Osteoblast (primary cell): ENCODE measurements at places on chromosomes 12 and 14. TPM values are rescaled to one million over a fixed set of nuclear protein-coding genes. Genes with fewer than 3 reads are reported as not detected.

DNA sequence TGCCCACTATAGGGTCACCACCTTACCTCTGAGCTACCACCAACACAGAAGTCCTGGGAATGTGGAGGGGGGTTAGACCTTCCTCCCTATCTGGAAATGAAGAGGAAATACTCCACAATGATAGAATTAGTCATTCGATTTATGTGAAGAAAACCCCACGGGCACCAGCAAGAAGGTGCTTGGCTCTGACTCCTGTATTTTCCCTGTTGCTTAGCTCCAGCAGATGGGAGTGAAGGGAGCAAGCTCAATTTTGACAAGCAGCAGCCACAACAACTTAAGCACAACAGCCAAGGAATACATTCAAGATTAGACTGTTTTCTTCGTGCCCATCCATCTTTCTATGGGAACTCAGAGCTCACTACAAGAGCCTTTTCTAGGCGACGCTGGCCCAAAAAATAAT lies 191.7 kb downstream of the SPTSSA start:
- DNase-seq = no peak

- no peak for DNase-seq
Measured at GRCh38 chr12:94405413-94406116, 54.1 kb downstream of the CEP83 start.

GRCh38 chr12:52223406-52224039 lies 9.5 kb upstream of the KRT7 start:
- peak; percentile 43 for DNase-seq

GRCh38 chr12:43208627-43209026 lies 343.4 kb downstream of the ADAMTS20 start:
- DNase-seq = peak; percentile 66

DNA sequence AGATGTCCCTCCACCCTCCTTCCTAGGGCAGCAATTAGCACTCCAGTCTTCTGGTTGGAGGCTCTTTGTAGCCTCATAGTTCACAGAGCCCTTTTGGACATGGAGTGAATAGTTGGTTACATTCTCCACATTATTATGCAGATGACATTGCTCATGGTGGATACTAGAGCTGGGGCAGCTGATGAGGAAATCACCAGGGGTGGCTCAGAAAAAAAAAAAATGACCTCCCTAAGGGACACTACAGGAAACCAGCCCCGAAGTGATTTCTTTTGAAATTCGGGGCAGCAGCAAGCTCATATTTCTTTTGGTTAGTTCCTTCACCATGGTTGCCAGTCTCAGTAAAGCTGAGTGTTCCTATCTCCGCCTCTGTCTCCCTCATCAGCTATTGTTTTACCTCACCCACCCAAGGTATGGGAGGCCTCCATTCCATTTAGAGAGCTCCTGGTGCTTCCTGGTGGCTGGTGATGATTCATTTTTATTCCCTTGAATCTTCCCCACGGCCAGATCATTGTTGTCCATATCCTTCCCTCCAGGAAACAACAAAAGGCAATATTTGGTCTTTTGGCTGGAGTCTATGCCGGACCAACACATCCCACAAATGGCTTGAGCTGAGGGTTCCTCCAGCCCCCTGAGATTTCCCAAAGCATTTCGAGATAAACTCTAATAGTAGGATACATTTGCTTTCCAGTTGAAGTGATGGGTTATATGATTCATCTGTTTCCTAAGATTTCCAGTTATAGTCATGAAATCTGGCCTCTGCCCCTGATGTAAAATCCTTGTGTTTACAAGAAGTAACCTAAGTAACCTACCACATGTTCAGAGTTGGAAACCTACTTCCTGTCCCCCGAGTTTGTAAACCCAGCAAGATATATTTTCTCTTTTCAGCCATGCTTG lies 56.2 kb upstream of the NID2 start:
- peak; percentile 95 for DNase-seq

GRCh38 chr12:50686976-50687375 lies 76.9 kb upstream of the ATF1 start:
- no peak for DNase-seq

GRCh38 chr12:60501124-60501729 lies 905.4 kb downstream of the SLC16A7 start:
- no peak for DNase-seq

GRCh38 chr14:60094306-60094897 lies 2.7 kb downstream of the PCNX4 start:
- DNase-seq = no peak

- DNase-seq = no peak
Measured at GRCh38 chr12:47033789-47034555, 45.4 kb upstream of the PCED1B start.

GRCh38 chr12:131121705-131122405 lies 168.1 kb downstream of the ADGRD1 start:
- peak; percentile 37 for DNase-seq

GRCh38 chr14:23539248-23540140 lies 12.1 kb downstream of the ZFHX2 start:
- DNase-seq = peak; percentile 90

- no peak for DNase-seq
Measured at GRCh38 chr14:75168586-75169335, 7.7 kb downstream of the TMED10 start.

- DNase-seq = no peak
Measured at GRCh38 chr14:70699646-70700045, 57.9 kb downstream of the TTC9 start.

- DNase-seq = no peak
Measured at GRCh38 chr12:99976762-99977161, 8.0 kb downstream of the ANKS1B start.

- DNase-seq = no peak
Measured at GRCh38 chr12:42960087-42960527, 370.6 kb upstream of the PRICKLE1 start.

GRCh38 chr12:50924439-50925341 lies 27.7 kb upstream of the HIGD1C start:
- DNase-seq = peak; percentile 80

DNA sequence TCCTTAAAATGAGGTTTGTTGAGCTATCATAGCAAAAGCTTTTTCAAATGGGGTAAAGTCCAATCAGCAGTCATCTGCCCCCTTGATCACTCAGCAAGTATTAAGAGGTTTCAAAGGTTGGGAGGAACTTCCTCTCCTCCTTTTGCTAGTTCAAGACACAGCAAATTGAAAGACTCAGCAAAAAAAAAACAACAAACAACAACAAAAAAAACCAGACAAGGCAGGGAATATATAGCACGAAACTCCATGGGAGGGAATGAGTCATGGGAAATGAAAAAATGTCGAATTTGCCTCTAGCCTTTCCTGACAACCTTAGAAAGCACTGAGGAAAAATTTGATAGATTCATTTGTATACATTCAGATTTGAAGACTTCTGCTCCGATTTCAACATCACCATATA lies 1.6 kb upstream of the SLC7A8 start:
- no peak for DNase-seq

GRCh38 chr14:33696165-33696564 lies 254.7 kb downstream of the EGLN3 start:
- no peak for DNase-seq

GRCh38 chr12:26712892-26713291 lies 120.1 kb downstream of the ITPR2 start:
- no peak for DNase-seq

- DNase-seq = no peak
Measured at GRCh38 chr12:65139389-65139788, 18.3 kb upstream of the WIF1 start.

- DNase-seq = no peak
Measured at GRCh38 chr12:32761716-32762115, 6.0 kb upstream of the YARS2 start.

The KIF26A gene
- not detected in 2 replicates for total RNA-seq

The OTUB2 gene
- 1.2 and 1.4 TPM in 2 replicates for total RNA-seq

The SLC17A8 gene
- not detected in 2 replicates for total RNA-seq

The FGF6 gene
- not detected in 2 replicates for total RNA-seq

The OAS2 gene
- total RNA-seq = 8.3 and 18.1 TPM in 2 replicates

The ERP27 gene
- total RNA-seq = not detected in 2 replicates

The PZP gene
- not detected in 2 replicates for total RNA-seq

The CD4 gene
- 10.9 and 15.0 TPM in 2 replicates for total RNA-seq

The MYH6 gene
- under 0.01 TPM in 1 of 2 replicates, not detected in the other for total RNA-seq

The TMEM63C gene
- 0.72 TPM in 1 of 2 replicates, not detected in the other for total RNA-seq

The NAV3 gene
- total RNA-seq = 84.7 and 107 TPM in 2 replicates

The IL26 gene
- total RNA-seq = 2.4 and 3.6 TPM in 2 replicates

The IRAK3 gene
- total RNA-seq = 3.6 and 4.4 TPM in 2 replicates

The CLEC14A gene
- total RNA-seq = 0.29 TPM in 1 of 2 replicates, not detected in the other

The KRT80 gene
- total RNA-seq = 0.59 and 0.72 TPM in 2 replicates

The TPPP2 gene
- not detected in 2 replicates for total RNA-seq

The AKAP3 gene
- 1.5 and 2.2 TPM in 2 replicates for total RNA-seq

The CD163L1 gene
- under 0.01 and 0.88 TPM in 2 replicates for total RNA-seq

The WIF1 gene
- total RNA-seq = under 0.01 TPM in 1 of 2 replicates, not detected in the other
